ENCODE measurements at places on chromosomes 3 and 15.

- DNase-seq = no peak
Observed at GRCh38 chr15:57611123-57611522, 19.4 kb downstream of the MYZAP start.

GRCh38 chr15:100125401-100126191 is 216.2 kb downstream of the ADAMTS17 start:
- DNase-seq = no peak

DNA sequence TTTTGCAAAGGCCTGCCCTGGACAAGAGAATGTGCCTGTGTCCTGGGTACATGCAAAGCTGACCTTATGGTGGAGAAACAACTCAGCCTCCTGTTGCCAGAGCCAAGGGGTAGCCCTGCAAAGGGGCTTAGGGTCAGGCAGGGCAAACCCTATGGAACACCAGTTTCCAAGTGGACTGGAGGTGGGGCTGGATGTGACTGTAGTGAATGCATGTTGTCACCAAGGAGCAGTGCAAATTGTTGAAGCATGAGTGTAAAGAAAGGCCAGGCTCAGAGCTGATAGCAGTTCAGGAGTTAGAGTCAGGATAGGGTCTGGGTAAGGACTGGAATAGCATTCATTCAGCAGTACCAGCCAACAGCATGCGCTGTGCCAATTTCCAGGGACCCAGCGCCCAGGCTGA is 82.9 kb upstream of the PXYLP1 start:
- DNase-seq = no peak

- DNase-seq = no peak
Observed at GRCh38 chr3:132606085-132606484, 9.0 kb downstream of the ACKR4 start.

DNA sequence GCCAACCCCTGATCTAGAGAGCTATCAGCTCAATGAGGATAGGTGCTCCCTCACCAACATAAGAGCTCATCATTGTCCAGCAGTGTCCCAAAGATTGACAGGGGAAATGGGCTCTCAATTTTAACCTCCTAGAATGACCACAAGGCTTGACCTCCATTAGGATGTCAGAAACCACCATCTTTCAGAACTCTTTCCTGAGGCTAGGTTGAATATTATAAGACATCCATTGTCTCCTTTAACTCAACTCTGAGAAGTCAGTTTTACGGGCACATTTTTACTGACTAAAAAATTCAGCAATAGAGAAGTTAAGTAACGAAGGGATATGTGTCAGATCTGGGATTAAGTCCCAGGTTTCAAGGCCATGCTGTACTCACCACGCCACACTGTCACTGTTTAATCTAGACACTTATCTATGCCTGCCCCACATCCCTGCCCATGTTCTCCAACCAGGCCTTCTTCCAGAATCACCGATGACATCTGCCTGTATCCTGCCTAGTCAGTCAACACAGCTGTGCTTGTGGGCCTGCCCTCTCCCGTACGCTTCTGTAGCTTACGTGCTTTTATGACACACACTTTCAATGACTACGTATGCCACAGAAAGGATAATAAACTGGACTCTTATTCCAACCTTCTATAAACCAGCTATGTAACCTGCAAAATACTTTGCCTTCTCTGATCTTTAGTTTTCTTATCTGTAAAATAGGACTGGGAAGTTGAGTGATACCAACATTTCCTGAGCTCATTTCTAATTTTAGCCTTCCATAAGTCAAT is 17.1 kb upstream of the MUC13 start:
- no peak for DNase-seq

GRCh38 chr3:46947981-46948791 is 28.4 kb downstream of the CCDC12 start:
- no peak for DNase-seq

DNA sequence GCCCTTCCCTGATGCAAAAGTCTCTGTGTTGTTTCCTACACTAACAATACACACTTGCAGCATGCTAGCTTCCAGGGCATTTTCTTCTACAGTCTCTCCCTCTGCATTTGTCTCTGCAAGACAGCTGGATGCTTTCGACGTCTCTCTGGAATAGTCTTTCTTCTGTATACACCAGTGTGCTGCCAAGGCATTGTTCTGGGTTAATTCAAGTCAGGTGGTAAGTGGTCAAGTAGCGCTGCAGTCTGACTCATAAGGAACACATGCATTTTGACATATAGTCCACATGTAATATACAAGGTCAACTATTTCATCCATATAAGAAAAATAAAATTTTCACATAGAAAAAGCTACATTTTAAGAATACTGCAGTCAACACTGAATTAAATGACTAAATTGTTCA is 92.7 kb downstream of the MYLK start:
- no peak for DNase-seq

DNA sequence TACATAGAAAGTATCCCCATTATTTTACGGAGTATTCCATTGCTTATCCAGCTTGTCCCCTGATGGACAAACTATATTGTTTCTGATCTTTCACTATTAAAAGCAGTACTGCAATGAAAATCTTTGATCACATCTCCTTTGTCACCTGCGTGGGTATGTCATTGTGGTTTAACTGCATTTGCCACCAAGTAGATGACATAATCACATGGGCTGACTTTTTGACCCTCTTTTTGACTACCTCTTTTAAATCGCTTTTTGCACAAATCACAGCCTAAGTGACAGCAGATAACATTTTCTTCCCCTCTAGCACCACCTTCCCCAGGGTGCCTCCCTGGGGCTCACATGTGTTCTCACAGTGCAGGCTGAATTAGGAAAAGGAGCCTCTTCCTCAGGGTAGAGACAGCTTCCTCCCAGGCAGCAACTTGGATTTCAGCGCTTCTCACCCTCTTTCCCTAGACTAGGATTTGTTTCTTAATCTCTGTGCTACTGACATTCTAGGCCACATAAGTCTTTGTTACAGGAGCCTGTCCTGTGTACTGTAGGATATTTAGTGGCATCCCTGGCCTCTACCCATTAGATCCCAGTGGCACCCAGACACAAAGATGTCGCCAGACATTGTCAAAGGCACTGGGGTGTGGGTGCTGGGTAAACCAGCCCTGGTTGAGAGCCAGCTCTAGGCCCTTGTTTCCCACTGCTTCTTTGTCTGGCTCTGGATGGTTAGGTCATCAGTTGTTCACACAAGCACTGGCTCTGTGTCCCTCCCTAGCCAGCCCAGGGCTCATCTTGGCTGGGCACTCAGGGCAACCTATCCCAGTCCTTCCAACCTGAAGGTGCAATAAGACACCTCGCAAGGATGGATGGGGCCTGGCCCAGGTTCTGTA is 1.3 kb upstream of the RBP1 start:
- DNase-seq = no peak

- no peak for DNase-seq
Observed at GRCh38 chr3:8197384-8197783, 304.2 kb upstream of the LMCD1 start.

GRCh38 chr3:73600293-73600938 is 24.3 kb downstream of the PDZRN3 start:
- no peak for DNase-seq

GRCh38 chr3:42264399-42265058 is 1.5 kb downstream of the CCK start:
- DNase-seq = no peak

DNA sequence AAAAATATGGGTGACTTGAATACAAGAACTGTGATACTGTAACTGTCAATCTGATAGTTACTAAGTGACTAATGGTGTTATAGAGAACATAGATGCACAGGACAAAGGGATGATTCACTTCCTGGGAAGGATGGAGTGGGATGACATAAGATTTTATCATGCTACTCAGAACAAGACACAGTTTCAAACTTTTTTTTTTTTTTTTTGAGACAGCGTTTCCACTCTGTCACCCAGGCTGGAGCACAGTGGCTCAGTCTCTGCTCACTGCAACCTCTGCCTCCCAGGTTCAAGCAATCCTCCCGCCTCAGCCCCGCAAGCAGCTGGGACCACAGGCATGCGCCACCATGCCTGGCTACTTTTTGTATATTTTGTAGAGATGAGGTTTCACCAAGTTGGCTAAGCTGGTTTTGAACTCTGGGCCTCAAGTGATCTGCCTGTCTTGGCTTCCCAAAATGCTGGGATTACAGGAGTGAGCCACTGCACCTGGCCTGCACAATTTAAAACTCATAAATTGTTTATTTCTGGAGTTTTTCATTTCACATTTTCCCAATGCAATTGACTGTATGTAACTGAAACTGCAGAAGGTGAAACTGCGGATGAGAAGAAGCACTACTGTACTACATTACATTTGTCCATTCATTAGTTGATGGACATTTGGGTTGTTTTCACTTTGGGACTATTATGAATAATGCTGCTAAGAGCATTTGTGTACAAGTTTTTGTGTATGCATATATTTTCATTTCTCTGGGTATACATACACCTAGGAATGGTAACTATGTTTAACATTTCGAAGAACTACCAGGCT is 40.6 kb downstream of the ADIPOQ start:
- no peak for DNase-seq

DNA sequence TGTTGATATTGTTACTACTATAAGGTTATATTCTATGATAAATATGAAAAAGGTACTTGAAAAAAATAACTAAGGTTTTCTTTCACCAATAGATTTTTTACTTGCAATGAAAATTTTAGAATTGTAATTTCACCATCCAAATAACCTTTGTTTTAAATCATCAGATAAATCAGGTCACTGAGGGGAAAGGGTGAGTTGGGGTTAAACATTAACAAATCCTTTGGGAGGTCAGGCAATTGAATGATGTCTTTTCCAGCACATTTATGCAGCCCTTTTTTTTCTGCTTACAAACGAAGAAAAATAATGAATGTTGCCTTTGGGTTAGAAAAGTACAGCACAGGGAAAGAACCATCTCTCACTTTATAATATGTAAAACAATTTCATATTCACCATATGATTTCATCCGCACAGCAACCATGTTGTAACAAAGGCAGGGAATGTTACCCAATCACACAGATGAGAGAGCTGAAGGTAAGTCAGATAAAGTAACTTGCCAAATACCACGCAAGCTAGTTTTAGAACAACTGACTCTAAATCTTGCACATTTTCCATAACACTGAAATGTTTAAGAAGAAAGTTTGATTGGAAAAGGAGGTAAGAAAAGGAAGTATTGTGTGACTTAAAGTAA is 151.3 kb downstream of the FGF12 start:
- DNase-seq = no peak

DNA sequence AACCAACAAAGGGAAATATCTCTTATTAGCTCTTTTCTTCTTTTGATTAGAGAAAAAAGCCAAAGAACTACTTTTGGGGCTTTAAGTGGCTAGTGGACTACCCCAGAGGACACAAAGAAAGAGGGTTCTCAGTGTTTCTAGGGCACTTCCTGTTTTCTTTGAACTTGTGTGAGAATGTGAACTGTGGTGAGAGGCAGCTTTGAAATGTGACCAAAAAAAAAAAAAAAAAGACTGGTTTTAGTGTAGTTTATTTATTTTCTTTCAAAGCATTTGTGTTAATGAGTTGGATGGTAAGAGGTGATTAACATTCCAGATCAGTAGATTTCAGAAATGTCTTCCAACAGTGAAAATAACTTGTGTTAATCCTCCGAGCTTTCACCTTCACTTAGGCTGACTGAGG is 32.4 kb downstream of the SELENOT start:
- no peak for DNase-seq
